Epithelial cell of proximal tubule (primary cell): ENCODE measurements at places on chromosomes 12 and 14.
A peak's percentile ranks its signal among the peaks of the same experiment; 100 is the strongest.

DNA sequence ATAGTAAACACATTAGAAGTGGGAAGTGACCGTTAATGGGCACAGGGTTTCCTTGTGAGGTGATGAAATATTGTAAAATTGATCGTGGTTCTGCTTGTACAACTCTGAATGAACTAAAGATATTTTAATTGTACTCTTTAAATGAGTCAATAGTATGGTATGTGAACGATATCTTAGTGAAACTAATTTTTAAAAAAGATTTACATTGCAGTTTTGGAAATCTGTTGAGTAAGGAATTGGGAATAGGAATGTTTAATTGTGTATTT is 1.7 kb downstream of the ZNF410 start:
- DNase-seq: no peak

DNA sequence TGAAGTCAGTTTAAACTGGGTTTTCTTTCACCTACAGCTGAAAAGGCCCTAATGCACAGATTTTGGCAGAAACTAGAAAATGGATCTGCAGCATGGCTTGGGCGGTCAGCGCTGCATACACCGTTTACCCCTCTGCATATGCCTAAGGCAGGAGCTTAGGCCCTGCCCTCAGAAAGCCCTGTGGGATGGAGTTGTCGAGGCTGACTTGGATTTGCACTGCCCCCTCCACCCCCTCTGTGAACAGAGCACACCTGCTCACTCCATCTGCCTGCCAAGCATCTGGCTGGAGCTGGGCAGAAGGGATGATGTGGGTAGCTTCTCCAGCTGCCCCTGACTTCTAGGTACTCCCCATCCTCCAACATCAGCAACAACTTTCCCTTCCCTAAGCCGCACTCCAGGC is 41.9 kb downstream of the TTC7B start:
- DNase-seq: no peak

DNA sequence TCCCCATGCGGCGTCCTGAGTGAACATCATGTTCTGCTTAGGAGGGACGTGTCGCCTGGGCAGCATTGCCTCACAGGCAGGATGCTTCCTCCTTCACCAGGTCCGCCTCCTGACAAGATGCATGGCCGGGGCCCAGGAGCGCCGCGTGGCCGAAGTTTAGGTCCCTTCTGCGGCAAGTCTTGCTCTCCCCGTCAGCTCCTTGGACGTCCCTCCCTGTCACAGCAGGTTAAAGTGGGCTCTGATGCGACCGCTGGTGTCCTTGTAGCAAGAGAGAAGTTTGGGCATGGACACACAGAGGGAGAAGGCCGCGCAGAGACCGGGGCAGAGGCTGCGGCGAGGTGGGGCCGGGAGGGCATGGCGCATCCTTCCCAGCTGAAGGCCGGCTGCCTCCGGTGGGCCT is 9.4 kb upstream of the GALNT9 start:
- no peak for DNase-seq

- no peak for DNase-seq
These were observed 42.2 kb downstream of the SLC17A8 start for GRCh38 chr12:100399095-100399494.

GRCh38 chr12:47302111-47302671 is 222.4 kb upstream of the AMIGO2 start:
- peak; percentile 20 for DNase-seq

DNA sequence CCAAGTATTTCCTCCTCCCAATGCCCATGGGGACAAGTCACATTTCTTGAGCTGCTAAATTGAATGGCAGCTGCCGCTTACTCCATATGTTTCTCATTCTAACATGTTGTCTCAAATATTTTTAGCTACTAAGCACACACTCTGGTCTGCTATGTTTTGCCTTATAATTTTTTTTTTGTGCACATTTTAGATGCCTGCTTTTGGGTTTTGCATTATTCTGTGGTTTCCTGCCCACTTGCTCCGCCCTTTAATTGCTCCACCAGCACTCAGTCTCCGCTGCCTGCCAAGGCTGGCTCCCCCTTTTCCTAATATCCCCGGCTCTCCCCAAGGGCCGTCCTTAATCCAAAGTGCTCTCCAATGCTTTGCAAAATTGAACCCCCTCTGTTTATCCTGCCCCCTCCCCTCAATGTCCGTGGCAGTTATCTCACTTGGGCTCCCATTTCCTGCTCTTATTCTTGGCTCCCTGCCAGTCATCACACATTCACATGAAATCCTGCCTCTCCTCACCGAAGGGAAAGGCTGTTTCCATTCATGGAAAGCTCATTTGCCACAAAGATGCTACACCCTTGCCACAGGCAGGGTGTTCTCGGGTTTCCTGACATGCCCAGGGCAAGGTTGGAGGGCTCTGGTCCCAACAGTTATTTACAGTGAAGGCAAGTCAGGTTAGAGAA is 79.4 kb downstream of the C12orf75 start:
- no peak for DNase-seq

DNA sequence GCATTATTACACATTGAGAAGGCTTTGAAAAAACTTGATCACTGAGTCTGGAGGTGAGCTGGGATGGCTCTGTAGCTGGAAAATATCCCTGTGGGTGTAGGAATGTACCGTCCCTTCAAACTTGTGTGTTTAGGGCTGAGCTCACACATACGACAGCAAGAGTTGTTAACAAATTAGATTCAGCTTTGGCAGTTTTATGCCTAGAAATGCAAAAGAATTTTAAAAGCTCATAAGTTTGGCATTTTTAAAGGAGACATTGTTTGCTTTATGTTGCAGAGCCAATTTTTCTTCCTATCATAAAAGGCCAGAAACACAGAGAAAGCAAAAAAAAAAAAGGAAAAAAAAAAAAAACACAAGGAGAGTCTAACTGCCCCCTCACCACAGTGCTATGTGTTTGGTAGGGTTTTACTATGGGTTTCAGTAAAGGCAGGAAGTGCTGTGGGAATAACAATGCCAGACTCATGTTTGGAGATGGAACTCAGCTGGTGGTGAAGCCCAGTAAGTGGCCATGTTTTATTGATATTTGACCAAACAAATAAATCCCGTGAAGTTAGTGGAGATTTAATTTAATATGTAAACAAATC is 78.4 kb downstream of the DAD1 start:
- no peak for DNase-seq
